NCI-H2029 (cell line): ENCODE measurements at places on chromosomes 2 and 18.

DNA sequence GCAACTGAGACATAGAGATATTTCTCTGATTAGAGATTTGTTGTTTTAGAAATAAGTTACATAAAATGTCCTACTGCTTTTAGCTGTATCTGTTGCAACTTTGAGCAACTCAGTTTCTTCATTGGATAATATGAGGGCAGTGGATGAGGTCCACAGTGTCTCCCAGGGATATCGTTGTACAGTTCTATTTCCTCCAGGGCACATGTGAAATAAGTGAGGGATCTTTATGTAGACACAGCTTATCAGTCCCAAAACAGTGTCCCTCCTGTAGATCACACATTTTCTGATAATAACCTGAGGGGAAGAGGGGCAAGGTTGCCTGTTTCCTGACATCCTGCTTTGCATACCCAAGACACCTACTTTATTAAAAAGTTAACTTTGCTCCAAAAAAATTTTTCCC, 1231.2 kb upstream of the ZEB2 start:
- DNase-seq = no peak

DNA sequence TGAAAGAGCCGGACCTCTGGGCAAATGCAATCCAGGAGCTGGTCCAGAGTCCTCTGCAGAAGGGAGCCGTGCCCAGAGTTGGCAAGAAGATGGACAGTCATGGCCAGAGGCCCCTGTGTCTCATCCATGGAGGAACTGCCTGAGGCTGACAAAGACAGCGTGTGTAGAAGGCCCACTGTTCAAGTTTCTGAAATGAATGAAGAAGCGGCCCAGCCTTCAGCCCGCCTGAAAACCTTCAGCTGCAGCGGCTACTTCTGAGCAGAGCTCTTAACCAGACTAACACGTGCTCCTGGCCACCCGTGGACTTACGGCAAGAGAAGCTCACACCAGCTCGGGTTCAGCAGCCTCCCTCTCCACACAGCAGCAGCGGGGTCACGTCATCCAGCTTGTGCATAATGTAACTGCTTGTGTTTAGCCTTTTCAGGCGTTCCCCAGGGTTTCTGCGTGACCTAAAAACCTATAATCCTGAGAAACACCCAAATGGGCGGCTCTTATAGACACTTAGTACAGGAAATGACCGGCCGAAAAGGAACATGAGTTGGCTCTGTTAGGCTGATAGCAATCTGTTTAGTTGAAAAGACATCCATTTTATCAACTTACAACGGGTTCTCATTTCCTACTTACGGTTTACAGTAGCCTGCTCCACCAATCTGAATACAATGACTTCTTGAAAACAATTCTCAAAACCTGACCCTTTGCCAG, at the start of gene FAM124B:
Gene FAM124B, minus strand, starts transcription at position 467 of the 702 bp plus-strand sequence. Its CDS starts 339 bp downstream, at position 128.
- no peak for DNase-seq

DNA sequence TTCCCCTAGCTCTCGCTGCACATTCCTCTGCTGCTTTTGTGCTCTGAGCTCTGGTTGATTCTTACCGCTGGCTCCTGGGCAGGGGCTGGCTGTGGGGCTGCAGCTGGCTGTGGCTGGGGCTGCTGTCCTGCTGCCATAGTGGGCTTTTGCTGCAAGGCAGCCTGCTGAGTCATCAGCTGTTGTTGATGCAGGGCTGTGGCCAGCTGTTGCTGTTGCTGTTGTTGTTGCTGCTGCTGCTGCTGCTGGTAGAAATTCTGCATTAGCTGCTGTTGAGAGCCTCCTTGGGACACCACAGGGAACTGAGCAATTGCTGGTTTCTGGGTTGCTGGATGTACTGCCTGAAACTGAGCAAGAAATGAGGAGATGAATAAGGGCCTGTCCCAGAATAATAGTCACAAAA, 77.2 kb upstream of the NFU1 start:
- DNase-seq = no peak

DNA sequence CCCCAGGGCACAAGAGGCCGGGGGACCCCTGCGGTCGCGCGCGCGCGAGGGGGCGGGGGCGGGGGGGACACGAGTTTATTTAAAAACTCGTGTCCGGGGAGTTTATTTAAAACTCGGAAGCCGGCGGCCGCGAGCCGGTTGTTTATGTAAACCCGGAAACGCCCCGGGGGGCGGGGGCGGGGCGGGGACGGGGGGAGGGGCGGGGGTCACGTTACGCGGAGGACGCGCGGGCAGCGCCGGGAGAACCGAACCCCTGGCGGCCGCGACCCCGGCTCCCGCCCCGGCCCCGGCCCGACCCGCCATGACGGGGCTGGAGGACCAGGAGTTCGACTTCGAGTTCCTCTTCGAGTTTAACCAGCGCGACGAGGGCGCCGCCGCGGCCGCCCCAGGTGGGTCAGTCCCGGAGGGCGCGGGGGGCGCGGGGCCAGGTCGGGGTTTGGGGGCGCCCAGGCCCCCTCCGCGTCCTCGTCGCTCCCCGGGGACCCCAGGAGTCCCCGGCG, 4.4 kb downstream of the NFATC1 start:
- no peak for DNase-seq

GRCh38 chr18:3790703-3791102, 340.7 kb downstream of the TGIF1 start:
- no peak for DNase-seq

DNA sequence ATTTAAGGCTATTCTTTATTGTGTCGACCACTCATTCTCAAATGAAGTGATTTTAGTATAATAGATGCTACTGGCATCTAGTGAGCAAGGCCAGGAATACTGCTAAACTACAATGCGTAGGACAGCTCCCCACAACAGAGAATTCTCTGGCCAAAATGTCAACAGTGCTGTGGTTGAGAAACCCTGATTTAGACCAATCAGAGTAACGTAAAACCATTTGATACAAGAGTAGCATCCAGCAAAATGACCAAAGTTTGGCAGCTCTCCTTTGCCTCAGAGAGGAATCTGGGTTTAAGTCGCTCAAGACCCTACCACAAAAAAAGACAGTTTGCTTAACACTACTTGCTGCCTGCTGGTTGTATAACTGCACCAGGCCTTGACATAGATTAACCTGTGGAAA, 37.0 kb upstream of the TTN start:
- DNase-seq = no peak
